ENCODE measurements at places on chromosomes 7 and 10. TPM values are rescaled to one million over a fixed set of nuclear protein-coding genes. Genes with fewer than 3 reads are reported as not detected.

AKR1E2 gene
- total RNA-seq: 12.8 TPM

SEMA3D gene
- not detected for total RNA-seq

CRHR2 gene
- total RNA-seq: not detected

CALML5 gene
- total RNA-seq: not detected

CALHM1 gene
- not detected for total RNA-seq

LRIT1 gene
- not detected for total RNA-seq
